ENCODE measurements at places on chromosomes 4 and X.

- DNase-seq, result no peak
Observed at GRCh38 chrX:117120700-117121099, 657.9 kb upstream of the CT83 start.

GRCh38 chrX:109943740-109944092, 59.2 kb upstream of the TMEM164 start:
- no peak for DNase-seq

DNA sequence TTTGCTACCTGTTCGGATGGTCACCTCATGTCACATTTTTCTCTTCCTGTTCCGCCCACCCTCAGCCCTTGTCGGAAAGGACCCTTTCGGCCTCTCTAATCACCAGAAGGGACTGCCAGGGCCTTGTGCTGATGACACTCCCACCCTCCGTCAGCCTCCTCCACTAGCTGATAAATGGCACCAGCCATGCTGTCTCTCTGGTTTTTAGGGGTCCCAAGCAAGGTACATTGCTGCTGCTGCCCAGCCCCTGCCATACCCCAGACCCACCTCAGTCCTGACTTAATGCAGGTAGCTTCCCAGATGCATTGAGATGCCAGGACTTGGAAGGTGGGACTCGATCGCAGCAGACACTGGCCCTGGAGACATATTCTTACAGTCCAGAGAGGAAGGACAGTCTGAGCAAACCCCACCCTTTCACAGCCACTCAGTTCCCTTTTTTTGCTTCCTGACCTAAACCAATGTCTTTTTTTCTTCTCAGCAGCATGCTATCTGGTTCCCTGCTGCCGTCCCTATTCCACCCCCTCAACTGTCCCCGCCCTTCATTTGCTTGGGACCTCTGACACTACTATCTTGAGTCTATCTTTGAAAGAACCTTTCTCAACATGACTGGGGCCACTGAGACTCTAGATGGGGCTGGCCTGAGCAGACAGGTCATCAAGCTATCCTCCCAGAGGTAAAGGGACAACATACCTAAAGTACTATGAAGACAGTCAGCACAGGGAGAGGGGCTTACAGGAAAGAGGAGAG, at the start of gene BTK:
BTK (minus strand) TSS at position 397 of the 747 bp plus-strand sequence. CDS start 10,907 bp downstream, outside the sequence.
- no peak for DNase-seq

GRCh38 chr4:143667461-143667860, 33.0 kb downstream of the FREM3 start:
- no peak for DNase-seq

GRCh38 chr4:15348236-15348635, 79.6 kb upstream of the C1QTNF7 start:
- DNase-seq, result no peak

GRCh38 chr4:90030953-90031352, 96.2 kb upstream of the CCSER1 start:
- DNase-seq, result no peak

DNA sequence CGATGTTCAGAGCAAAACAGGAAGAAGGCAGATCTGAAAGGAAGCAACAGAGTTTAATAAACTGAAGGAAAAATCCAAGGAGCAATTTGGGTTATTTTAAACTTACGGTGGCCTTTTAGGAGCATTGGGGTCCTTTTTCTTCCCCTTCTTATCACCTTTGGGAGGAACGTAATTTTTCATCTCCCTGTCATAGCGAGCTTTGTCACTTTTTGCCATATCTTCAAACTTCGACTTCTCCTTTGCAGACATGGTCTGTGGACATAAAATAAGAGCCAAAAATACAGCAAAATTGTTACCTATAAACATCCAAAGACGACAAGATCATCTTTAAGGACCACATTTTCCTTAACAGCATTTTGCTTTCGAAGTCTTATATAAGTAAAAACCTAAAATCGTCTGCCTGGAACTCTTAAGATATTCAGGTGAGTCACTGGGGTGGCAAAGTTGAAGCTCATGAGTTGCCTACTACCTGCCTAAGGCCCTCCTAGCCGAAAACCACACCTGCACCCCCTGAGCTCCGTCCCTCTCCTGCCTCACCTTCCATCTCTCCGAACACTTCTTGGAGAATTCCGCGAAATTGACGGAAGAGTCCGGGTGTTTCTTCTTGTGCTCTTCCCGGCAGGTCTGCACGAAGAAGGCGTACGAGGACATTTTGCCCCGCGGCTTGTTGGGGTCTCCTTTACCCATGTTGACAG, 1.0 kb downstream of the HMGB2 start:
- DNase-seq, result no peak

- DNase-seq, result no peak
Observed at GRCh38 chrX:108303682-108304081, 134.5 kb downstream of the COL4A6 start.

GRCh38 chrX:122787231-122787630, 396.8 kb upstream of the GRIA3 start:
- DNase-seq, result no peak

GRCh38 chrX:146707781-146708180, 101.8 kb upstream of the CXorf51B start:
- DNase-seq, result no peak

DNA sequence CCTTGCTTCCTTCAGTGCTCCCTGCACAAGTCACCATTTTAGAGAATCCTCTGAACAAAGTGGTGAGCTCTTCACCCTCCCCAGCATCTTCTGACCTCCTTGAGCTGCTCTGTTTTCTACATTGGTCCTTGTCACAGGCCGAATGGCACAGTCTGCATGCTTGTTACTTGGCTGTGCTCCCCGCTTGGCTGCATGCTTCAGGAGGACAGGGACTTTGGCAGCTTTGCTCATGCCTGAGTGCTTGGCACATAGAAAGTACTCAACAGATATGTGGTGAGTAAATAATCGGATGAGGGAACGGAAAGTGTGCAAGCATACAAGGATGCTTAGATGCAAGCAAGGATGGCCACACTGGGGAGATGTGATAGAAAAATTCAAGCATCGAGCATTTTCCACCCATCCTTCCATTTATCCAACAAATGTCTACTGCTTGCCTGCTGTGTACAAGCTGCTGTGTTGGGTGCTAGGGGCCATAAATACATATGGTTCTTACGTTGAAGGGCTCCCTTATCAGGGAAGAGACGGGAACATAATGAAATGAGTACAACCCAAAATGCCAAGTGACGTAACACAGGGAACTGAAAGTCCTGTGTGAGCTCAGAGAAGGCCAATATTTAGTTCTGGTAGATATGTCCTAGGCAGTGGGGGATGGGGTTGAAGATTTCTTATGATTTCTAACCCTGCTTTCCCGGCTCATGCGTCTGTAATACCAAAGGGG, 31.2 kb downstream of the SLC2A9 start:
- DNase-seq, result no peak

DNA sequence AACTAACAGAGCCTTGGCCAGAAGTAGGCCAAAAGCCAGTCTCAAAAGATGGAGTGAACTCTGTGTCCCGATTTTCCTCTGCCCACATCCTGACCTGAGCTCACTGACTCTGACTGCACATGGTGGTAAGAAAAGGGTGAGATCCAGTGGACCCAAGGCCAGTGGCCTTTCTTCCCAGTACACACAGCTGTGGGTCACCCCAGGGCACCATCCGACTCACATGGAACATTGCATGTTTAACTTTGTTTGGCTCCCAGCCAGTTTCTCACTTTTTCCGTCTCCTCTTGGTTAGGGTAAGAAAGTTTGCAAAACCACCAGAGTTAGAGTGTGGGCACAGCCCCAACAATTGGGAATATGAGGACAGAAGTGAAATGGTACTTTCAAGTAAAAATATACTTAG, 69.8 kb downstream of the GAB1 start:
- no peak for DNase-seq

- peak; percentile 23 for DNase-seq
Observed at GRCh38 chrX:79366873-79367749, at the start of gene ITM2A. Gene ITM2A (minus strand): TSS chrX:79367334. CDS start chrX:79367215, 119 bp downstream.

GRCh38 chrX:154021131-154021611, 1.5 kb upstream of the IRAK1 start:
- no peak for DNase-seq

GRCh38 chrX:118480172-118480571, 15.4 kb upstream of the DOCK11 start:
- DNase-seq, result no peak

GRCh38 chr4:113384600-113384999, 335.1 kb downstream of the ANK2 start:
- DNase-seq, result no peak

DNA sequence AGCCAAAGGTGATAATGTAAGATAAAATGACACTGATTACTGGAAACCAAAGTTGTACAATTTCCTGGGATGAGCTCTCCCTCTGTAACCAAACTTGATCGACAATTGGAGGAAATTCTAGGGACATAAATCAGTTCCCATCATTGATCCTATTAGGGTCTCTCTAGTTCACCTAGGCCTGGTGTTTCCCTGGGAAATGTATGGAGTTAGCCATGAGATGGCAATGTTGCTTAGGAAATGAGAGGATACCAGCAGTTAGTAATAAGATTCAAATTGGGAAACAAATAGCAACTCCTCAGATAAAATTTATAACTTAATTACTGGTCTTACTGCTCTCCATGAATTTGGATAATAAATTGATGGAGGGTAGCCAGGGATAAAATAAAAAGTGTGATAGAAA, 52.2 kb downstream of the SPATA18 start:
- no peak for DNase-seq

DNA sequence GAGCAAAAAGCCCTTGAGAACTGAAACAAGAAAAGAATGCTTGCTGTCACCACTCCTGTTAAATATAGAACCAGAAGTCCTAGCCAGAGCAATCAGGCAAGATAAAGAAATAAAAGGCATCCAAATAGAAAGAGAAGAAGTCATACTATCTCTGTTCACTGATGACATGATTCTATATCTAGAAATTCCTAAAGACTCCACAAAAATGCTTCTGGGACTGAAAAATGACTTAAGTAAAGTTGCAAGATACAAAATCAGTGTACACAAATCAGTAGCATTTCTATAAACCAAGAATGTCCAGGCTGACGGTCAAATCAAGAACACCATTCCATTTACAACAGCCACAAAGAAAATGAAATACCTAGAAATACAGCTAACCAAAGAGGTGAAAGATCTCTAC, 552.7 kb upstream of the SLIT2 start:
- DNase-seq, result no peak

GRCh38 chr4:99404595-99405287, 30.4 kb downstream of the ADH7 start:
- no peak for DNase-seq

- DNase-seq, result no peak
Observed at GRCh38 chrX:107701493-107702121, 73.3 kb downstream of the PRPS1 start.

DNA sequence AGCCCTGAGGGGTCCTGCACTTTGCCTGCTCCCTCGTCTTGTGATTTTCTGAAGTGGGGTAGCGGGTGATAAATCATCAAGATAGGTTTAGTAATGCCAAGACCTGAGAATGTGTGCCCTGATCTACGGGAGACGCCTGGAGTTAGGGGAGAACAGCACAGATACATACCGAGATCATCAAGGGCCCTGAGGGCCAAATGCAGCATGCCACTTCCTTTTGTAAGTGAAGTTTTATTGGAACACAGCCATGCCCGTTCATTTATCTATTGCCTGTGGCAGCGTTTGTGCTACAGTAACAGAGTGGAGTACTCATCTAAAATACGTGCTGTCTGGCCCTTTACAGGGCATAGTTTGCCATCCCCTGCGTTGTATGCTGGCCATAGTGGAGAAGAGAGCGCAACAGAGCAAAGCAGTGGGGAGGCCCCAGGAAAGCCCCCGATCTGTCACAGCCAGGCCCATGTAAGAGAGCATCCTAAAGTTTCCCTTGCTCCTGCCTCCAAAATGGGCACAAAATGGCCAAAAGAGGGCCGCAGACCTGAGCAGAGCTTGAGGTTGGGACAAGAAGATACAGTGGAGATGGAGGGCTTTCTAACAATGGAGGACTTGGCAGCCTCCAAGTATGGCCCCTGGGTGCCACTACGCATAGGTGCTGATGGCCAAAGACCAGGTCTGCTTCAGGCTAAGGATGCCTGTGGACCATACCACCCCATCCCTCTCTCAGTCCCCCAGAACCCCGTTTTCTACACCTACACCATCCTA, 167.0 kb downstream of the SMIM20 start:
- DNase-seq, result no peak

GRCh38 chr4:26503844-26504243, 13.6 kb upstream of the CCKAR start:
- DNase-seq, result no peak

DNA sequence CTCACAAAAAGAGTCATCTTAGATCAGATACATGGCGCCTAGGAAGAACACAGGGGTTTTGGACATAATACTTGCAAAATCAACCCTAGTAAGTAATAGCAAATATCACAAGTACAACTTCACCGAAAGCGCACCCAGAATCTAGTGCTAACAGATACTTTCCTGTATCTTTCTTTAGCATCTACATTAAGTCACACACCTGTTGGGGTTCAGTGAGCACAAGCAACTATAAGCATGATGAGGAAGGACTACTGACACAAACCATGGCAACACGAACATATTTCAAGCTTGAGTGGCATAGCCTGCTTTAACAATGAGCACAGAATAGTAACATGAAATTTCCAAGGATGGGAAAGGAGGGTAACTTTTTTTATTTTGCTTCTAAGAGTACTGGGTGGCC, 116.1 kb downstream of the GPC3 start:
- DNase-seq, result no peak

DNA sequence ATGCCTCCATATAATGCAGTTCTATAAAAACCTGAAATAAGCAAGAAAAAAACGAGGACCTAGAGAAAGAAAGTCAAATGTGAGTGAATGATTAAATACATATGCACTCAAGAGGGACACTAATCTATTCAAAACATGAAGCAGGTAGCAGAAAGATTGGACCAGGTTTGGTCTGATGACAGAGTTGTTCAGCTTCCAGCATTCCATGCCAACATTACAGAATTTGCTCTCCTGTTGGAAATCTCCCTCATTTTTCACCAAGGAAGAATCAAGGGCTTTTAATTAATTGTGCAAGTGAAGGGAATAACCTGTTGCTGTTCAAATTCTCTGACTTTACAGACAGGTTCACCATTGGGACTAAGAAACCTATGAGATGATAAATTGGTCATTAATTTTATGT, 379.0 kb upstream of the RASGEF1B start:
- no peak for DNase-seq

DNA sequence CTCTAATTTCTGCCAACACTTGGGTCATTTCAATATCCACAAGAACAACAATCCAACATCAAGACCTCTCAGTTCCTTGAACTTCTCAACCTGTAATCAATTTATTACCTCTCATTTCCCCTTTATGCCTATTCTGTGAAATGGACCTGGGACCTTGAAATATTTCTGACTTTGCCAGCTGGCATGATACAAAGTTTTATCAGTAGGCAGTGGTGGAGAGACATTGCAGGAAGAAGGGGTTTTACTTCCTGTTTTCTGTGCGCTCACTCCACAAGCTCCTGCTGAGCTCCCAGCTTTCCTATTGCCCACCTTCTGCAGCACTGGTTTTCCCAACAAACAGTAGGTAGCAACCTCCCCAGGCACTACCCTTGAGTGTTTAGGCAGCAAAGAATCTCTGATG, 3.5 kb upstream of the ARHGEF6 start:
- DNase-seq, result no peak

DNA sequence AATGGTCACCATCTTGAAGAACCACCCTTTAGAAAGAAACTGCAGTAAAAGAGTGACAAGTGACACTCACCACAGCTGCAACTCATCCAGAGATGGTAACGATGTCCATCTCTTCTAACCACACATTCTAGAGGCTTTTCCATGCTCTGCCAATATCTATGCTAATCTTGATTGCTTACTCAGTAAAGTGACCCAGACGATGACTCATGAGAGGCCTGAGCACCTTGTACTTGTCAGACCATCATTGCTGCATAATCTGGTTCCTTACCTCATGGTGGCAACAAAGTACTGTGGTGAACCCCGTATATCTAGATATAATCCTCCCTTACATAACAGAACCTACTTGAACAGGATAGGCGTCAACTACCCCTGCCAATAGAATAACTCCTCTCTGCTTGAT, 75.6 kb downstream of the CCNG2 start:
- DNase-seq, result no peak

Data from stimulated activated CD8-positive, alpha-beta memory T cell treated with anti-CD3 and anti-CD28 coated beads, Interleukin-15, amount 100 ng/mL, for 4 hours (primary cell).